ENCODE measurements at places on chromosomes 3 and 15.

DNA sequence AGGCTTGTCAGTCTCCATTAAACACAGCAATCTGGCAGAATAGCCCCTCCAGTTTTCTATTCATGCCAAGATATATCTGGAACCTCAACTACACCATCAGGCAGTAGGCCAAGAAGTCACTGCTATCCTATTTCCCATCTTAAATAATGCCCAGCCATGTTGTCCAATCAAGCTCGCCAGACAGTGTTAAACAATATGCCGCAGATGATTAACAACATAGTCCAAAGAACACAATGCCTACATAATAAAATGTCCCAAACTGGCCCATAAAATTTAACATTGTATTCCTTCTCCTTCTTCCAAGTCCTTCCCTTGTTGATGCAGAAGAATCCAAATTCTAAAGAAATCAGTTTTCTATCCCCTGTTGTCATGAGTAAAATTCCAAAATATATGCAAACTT is 427.4 kb upstream of the PPP2R3A start:
- no peak for DNase-seq

- DNase-seq = no peak
Measured at GRCh38 chr3:102687851-102688555, 253.2 kb downstream of the ZPLD1 start.

DNA sequence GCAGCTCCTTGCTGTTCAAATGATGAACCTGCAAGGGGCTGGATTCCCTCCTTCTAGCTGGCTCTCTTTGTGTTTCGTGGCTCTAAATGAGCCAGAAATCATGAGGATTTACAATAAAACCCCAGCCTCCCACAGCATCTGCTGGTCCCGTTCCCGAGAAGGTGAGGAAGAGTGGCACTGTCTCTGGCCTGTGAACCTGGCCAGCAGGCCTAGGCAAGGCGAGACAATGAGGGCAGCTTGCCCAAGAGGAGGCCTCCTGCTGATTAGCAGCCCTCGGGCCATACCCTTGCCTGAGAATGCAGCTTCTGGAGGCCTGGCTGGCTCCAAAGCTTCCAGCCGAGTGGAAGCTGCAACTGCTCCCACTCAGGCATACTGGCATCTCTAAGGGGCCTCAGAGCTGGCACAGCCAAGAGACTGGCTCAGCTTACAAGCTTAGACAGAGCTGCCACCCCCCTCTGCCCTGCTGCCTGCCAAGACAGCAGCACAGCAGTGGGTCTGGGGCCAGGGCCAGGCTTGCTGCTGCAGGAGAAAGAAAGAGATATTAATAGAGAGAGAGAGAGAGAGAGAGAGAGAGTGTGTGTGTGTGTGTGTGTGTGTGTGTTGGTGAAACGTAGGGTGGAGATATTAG is 76.5 kb downstream of the HMG20A start:
- DNase-seq = no peak

- no peak for DNase-seq
Measured at GRCh38 chr3:123552095-123552714, 32.6 kb downstream of the HACD2 start.

GRCh38 chr15:58934521-58934920 is 1.0 kb upstream of the SLTM start:
- no peak for DNase-seq

DNA sequence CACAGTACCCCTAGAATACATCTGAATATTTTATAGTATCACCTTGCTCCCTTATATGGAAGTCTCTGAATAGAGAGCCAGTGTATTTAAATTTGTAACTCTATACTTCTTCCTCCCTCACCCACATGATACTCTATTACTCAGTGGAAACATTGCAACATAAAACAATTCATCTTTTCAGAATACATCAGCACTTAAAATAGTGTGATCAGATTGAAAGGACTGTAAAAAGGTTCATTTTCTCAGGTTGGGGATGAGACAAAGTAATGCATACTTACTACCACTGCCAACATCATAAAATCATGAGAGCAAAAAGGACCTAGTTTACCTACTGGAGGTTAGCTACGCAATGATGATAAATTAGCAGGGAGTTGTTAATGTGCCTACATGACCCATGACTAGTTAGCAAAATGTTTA is 13.8 kb upstream of the THRB start:
- no peak for DNase-seq

DNA sequence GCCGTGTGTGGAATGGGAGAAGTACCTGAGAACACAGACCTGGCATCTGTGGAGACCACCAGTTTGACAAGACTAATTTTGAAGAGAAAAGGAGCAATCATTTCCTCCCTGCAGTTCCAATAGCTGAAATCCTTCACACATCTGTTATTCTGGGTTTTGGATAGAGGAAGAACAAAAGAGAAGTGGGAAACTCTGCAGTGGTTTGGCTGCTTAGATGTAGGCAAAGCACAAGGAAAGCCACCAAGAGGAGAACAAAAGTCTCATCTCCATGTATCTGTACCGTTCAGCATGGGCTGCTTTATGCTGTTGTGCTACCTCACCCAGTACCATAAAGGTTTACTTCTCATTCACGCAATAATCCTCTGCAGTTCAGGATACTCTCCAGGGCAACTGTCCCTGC is 153.1 kb upstream of the COL8A1 start:
- DNase-seq = no peak

DNA sequence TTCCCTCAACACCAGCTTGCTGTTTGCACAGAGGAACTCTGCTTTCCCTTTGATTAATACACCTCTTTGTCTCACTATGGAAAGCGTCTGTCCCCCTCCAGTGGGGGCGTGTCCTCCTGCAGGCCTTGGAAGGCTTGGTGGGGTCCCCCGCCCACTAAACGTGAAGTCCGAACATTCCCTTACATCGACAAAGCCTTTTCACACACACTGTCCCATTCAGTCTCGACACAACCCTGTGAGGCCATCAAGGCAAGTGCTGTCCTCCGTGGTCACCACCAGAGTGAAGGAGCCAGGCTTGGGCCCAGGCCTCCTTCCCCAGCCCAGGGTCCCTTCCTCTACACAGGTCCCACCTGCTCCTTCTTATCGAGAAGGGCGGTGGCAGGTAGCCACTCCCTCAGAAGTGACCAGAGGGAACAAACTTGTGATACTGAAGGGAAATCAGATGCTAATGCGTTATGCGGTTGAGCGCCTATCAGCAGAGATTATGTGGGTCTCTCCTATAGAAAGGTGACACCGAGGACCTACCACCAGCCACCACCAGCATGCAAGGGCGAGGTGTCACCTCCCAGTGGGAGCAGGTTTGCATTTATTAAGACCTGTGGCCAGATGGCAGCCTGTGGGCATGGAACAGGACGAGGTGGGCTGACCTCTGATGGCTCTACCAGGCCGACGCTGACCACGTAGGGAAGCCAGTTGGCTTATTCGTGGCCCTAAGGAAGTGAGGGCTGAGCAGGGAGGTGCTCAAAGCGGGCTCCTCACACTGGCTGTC is 6.6 kb downstream of the NRROS start:
- no peak for DNase-seq

DNA sequence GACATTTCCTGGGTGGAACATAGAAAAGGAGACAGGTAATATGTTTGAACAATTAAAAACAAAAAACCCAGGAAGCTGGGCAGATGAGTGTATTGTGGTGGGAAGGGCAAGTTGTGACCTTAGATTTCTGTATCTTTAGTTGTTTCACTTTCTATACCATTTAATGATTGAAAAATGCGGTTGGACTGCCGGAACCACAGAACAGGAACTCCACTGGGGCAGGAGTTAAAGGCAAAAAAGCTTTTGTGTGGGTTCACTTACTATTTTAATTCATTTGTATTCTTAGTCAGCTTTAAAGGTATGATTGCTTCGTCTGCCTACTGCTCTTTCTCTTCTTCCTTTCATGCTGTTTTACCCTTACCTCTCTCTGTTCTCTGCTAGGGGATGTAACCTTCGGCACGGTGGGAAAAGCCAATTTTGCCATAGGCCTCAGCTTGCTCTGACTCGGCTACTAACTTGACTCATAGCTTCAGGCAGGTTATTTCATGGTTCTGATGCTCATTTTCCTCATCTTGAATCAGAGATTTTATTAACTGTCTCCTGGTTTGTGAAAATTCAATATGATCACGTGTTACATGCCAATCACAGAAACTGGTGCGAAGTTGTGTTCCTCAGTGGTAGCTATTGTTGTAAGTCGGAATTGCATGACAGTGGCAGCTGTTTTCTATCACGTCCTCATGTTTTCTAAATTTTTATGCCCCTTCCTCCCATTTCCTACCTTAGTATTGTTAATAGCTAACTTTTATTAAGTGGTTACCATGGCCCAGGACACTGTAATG is 1.6 kb upstream of the MCTP2 start:
- no peak for DNase-seq

DNA sequence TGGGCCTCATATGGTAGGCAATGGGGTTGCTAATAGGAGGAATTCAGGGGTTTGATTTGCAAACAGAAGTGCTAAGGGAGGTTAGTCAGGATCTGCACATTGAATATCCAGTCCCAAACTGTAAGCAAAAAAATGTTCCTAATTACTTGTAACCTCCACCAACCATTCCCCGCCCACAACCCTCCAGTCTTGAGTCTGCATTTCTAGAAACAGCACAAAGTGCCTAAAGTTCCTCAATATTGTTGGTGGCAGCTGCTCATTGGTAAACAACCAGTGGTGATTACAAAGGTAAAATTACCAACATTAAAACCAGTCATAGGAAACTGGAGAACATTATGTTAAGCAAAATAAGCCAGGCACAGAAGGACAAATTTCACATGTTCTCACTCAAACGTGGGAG is 18.9 kb downstream of the HDC start:
- DNase-seq = no peak

DNA sequence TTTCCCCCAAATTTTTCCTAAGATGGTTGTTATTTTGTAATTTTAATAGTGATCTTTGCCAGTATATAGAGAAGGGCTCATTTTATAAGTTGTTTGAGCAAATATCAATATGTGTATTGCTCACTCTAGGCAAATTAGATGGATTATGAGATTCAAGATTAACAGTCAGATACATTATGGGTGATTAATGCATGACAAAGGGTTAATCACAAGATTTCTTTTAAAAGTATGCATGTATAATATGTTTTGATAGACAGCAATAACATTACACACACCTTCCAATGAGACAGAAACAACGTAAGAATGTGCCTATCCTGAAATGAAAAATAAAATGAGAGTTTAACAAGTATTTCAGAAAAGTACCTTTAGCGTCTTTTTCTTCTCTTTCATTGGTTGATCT is 547.6 kb upstream of the AGTR1 start:
- no peak for DNase-seq

- DNase-seq = no peak
Measured at GRCh38 chr3:123404391-123404790, 44.5 kb downstream of the ADCY5 start.

GRCh38 chr3:24548278-24548677 is 53.6 kb upstream of the THRB start:
- DNase-seq = no peak

- no peak for DNase-seq
Measured at GRCh38 chr15:75718328-75718727, 5.7 kb upstream of the CSPG4 start.

DNA sequence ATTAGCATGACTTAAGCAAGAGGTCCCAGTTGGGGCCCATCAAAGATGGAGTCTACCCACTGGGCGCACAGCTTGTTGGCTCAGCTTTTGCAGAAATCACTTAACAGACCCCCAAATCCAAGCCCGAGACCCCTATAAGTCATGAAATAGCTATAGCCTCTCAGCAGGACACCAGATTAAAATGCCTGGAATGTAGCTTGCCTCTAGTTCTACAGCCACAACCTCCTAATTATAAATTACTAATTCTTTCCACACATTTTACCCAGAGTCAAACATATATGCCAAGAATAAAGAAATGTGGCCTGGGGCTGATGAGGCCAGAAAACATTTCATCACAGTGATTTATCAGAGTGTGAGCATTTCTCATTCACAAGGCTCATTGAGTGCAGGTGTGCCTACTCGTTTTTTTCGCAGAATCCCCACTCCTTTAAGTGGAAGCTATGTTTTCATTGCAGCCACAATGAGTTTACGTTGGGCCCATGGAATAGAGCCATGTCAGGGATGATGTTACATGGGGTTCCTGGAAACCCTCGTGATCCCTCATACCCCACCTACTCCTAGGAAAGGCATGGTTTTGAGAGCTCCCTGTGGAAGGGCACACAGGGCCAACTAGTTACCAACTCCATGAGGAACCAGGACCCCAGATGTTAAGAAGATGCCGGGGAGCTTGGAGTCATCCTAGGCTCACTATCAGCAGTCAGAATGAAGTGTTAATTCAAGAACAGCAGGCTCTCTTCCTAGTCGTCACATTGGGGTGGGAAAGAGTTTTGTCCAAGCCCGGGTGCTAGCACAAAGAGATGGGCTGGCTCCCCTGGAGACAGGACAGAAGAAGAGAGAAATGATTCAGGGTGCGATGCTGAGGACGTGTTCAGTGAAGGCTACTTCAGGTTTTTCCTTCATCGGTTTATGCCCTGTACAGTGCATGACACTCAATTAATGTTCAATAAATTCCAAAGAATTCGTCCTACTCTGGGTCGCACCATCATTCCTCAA is 90.2 kb upstream of the ABHD17C start:
- DNase-seq = no peak

DNA sequence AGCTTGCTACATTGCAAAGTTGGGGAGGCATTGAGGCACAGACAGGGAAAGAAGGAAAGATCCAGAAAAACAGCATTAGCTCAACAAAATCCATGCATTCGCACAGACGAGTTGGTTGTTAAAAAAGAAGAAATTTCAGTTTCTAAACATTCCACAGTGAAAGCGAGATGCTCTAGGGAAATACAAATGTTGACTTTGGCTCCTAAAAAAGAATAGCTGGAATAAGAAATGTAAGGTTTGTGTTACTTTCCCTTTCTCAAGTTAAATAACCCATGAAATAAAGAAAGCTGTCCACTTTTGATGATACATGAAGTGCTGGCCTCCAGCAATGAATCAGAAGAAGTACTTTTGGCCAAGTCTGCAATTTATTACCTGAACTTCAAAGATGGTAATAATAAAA is 465.1 kb downstream of the ERC2 start:
- DNase-seq = no peak

DNA sequence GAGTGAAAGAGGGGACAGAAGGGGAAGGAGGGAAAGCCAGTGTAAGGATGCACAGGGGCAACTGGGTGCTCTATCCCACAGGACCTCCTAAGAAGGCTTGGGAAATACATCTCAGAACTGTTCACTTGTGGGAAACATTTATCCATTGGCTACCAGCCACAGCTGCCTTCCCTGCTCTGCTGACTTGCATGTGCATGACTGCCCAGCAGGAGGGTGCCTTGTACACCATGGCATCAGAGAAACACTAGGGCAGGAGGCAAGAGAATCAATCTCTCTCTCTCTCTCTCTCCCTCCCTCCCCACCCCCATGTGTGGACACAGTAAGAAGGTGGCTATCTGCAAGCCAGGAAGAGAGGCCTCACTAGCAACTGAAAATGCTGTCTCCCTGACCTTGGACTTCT is 62.9 kb upstream of the ZBTB38 start:
- DNase-seq = no peak
